Activated CD4-positive, alpha-beta T cell treated with anti-CD3 and anti-CD28 coated beads for 36 hours (primary cell): ENCODE measurements at places on chromosomes 1 and 21.

DNA sequence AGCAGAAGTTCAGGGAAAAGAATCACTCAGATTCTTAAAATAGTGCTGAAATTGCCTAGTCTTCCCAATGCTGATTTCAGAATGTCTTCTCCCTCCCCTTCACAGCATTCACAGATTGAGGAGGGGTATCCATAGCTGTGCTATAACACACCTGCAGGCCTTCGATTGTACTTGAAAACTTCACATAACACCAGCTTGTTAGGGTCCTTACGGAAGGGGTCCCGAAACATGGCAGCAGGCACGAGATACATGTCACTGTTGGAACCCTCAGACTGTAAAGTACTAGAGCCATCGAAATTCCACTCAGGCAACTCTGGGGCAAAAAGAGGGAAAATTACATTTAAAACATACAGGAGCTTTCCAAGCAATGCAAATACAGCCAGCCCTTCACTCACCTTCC is 4.6 kb downstream of the GLUL start:
- no peak for DNase-seq

GRCh38 chr1:155177192-155177917 is 3.7 kb downstream of the TRIM46 start:
- DNase-seq = peak; percentile 2

DNA sequence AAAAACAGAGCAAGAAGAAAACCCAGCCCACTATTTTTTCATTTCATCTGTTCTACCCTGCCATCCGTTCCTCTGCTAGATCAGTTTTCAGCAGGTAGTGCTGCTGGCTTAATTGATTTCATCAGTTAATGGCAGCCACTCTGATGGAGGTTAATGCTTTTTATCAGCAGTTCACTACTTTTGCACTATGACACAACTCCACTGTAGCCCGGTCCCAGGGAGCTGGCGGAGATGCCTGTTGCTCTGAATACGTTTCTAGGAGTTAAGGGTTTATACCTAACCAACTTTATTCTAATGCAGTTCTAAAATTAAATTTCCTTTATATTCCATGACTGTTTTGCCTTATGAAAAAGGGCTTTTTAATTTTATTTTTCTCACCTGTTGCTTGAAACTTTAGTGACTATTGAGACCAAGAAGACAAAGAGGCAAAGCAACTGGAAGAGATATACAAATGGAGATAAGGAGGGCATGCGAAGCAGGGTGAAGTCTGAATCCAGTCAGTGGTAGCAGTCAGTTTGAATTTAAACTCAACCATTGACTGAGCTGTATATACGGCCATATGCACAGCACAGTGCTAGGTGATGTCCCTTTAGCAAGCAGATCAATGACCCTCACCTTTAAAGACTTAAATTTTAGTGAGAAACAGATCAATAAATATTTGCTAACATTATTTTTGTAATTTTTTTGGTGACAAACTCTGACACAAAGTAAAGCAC is 477.9 kb downstream of the LMO4 start:
- DNase-seq = no peak

- no peak for DNase-seq
Observed at GRCh38 chr1:1082239-1082775, 8.2 kb upstream of the RNF223 start.

DNA sequence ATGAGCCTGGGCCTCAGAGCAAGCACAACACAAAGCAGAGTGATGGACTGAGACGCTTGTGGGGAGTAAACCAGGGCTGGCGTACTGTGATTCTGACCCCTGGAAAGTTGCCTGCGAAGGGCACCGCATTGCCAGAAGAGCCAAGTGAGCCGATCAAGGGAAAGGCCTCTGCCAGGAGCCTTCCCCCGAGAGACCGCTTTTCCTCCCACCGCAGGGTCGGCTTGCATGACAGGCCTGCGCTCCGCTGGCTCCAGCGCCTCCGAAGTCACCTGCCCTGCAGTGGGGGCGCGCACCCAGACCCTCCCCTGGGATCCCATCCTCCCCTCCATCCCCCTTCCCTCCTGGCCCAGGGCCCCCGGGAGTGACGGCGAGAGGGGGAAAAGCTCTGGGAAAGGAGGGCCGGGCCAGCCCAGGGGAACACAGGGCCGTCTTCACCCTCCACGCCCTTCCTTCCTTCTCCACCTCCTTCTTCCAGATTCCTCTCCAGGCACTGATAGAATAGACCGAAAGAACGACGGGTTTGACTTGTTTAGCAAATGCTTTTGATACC is 165.0 kb downstream of the TRIM33 start:
- peak; percentile 19 for DNase-seq

- peak; percentile 91 for DNase-seq
Observed at GRCh38 chr1:152188673-152189591, 29.9 kb upstream of the RPTN start.

- peak; percentile 35 for DNase-seq
Observed at GRCh38 chr1:1283821-1284220, 3.6 kb downstream of the SCNN1D start.

DNA sequence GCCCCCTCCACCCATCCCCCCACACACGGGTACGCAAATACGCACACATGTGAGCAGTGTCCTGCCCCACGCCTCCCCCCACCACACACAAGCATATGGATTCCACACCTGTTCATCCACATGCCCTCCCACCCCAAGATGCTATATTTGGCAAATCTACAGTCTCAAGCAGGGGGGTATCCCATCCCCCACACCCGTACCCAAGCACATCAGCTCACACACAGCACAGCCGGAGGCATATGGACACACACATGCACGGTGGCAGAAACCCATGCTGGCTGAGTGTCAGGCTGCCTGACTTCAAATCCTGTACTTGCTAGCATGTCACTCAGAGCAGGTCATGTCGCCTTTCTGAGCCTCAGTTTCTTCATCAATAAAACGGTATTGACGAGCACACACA is 10.6 kb downstream of the COL16A1 start:
- no peak for DNase-seq

DNA sequence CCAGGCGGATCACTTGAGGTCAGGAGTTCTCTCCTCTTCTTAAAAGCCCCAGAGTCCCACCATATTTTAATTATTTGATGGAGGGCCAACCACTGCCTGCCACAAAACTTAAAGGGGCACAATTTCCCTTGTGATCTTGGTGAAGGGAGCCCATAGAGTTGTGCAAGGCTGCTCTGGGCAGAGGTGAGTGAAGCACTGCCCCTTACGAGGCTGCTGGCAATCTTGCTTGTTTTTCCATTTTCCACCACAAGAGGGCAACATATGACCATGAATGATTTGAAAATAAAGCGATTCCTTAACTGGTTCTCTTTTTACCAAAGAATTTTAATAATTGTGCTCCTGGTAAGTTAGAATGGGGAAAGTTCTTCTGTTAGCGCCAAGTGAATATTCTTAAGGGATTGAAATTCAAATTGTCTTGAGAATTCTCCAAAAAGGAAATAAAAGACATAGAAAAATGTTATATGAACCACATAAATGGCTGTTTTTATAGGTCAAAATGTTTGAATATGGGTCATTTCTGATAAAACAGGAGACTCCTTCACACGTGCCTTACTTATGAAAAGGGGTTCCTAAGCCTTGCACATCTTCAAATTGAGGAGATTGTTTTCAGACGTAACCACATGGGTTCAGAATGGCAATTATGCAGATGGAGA is 22.7 kb downstream of the PGM1 start:
- peak; percentile 63 for DNase-seq

DNA sequence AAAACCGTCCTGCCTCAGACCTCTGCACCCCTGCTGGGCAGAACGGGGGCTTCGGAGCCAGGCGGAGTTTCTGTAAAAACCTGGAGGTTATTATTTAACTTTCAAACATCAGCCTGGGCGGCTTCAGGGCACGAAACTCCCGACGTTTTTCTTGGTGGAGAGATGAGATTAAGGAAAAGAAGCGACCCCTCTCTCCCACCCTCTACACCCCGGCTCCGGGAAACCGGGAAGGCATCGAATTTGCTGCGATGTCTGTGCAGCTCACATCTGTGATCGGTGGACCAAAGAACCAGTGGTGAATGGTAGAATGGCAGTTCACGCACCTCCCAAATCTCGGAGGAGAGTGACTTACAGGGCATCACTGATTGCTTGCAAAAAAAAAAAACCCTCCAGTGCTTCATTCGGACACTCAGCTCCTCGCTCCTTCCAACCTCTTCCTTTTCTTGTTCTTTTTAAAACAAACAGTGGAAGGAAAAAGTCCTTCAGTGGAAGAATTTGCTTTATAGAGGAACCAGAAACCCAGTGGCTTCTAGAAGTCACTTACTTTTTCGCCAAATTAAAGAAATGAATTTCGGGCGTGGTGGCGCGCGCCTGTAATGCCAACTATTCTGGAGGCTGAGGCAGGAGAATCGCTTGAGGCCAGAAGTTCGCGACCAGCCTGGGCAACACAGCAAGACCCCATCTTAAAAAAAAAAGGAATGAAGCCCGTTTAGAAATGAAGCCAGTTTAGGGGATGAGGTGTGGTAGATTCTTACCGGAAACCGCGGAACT is 884 bp downstream of the PHACTR4 start:
- DNase-seq = peak; percentile 54

DNA sequence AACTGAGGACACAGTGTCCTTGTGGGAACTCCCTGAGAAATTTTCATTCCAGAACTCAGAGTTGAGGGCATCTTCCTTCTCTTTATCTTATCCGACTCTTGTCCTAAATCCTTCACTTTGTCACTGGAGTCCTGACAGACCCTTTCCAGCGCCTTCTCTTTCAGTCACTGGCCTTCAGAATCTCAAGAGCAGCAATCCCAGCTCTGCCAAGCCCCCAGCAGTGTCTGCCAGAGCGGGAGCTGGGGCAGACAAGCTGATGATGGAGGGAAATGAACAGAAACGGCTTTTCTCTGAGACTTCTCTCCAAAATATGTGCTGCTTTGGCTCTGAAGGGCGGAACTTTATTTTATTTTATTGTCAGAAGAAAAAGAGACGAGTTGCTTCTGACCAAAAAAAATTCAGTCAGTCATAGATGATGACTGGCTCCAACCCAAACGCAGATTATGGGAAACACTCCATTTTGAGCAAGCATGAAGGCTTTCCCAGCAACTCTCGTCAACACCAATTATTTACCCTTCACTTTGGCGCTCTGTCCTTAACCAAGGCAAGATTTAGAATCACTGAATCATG is 32.2 kb downstream of the MIS18A start:
- DNase-seq = no peak

- no peak for DNase-seq
Observed at GRCh38 chr1:63269571-63269970, 52.8 kb upstream of the FOXD3 start.

GRCh38 chr1:162175379-162176081 is 106.0 kb downstream of the NOS1AP start:
- no peak for DNase-seq

DNA sequence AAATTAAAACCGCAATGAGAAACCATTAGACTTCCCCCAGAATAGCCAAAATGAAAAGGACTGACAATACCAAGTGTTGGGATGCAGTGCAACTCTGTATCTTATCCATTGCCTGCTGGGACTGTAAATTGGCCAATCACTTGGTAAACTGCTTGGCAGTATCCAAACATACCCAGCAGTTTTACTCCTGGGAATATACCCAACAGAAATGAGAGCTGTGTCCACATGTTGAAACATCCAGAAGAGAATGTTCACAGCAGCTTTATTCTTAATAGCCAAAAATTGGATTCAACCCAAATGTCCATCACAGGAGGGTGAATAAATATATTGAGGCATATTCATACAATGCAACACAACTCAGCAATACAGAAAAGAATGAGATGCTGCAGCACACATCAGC is 13.7 kb upstream of the FAM20B start:
- DNase-seq = no peak

GRCh38 chr1:87402241-87403002 is 73.7 kb downstream of the LMO4 start:
- no peak for DNase-seq

GRCh38 chr1:226054519-226055327 is 7.8 kb upstream of the H3-3A start:
- DNase-seq = no peak

- DNase-seq = no peak
Observed at GRCh38 chr1:51280321-51280978, 44.4 kb downstream of the RNF11 start.

DNA sequence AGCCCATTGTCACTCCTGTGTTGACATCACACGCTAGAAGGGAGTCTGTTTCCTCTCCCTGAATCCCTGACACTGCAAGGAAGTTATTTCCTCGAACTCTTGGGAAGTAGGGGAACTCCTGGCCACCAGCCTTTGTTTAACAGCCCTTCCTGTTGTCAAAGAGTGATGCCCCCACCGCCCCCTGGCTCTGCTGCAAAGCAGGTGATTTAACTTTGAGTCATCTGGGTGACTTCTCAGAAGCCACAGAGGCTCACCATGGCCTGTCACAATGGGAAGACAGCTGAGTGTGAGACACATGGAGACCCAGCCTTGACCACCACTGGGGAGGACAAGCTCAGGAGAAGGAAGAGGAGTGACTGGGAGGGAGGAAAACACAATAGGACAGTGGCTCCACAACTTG is 182.8 kb downstream of the PSMG1 start:
- peak; percentile 77 for DNase-seq

DNA sequence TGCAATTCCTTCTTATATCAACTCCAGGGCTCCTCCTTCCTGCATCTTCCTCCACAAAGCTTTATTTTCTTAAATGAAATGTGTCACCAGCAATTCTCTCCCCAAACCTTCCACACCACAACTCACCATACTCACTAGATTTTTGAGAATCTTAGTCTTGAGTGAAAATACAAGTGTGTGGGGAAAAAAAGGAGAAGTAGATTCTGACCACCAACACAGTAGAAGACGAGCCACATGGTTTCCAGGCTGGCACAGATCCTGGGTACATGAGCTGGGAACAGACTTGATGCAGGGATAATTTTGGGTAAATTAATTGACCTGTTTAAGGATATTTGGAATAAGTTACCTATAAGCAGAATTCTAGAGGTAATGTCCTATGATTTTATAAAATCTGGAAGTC is 72.8 kb upstream of the KCNJ15 start:
- DNase-seq = no peak

GRCh38 chr21:33232291-33233034 is 2.7 kb downstream of the IFNAR2 start:
- DNase-seq = no peak

DNA sequence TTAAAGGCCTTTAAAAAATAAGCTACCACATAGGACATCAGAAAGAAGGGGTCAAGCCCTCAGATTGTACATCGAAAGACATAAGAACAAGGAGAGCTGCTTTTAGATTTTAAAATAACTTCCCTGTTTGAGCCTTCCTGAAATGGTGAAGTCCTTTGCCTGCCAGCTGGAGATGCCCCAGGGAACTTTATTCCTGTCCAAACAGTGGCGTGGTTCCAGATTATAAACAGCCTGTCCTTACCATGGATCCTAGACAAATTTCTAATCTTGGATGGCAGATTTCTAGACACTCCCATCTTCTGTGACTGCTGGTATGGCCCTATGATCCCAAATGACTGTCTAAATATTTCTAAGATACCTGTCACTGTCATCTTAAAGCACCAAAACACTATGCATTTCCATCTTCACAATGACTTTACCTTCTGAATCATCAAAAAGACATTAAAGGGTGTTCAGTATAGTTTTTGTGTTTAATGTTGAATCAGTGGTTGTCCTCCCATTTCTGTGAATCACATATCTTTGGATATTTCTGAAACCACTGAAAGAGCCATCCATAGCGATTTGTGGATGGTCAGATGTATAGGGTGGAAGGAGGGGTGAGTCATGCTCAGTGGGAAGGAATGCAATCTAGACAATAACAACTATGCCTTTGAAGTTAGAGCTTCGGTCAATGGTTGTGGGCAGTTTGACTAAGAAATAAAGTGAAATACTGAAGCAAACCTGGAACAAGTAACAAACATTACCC is 23.2 kb downstream of the ILDR2 start:
- peak; percentile 21 for DNase-seq

GRCh38 chr1:58293388-58293787 is 253.1 kb downstream of the OMA1 start:
- no peak for DNase-seq
